ENCODE measurements at places on chromosomes 6 and 20.

DNA sequence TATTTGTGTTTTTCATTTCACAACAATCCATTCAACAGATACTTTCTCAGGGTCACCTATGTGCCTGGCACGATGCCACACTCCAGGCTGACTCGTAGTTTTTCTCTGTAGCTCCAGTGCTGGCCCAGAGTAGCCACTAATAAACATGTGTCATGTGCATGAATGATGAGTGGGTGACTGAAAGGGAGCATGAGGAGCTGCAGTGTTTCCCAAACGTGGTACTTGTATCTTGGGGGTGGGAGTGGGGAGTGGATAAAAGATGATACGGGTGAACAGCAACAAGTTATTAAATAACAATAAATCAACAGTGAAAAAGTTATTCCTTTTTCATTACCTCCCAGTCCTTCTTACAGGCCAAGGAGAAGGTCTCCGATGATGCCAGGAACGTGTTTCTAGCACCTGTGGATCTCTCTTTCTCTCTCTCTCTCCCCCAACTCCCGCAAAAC lies 17.1 kb downstream of the SRXN1 start:
- DNase-seq: no peak

- DNase-seq: no peak
Measured at GRCh38 chr6:137247724-137248123, 28.5 kb upstream of the IFNGR1 start.

DNA sequence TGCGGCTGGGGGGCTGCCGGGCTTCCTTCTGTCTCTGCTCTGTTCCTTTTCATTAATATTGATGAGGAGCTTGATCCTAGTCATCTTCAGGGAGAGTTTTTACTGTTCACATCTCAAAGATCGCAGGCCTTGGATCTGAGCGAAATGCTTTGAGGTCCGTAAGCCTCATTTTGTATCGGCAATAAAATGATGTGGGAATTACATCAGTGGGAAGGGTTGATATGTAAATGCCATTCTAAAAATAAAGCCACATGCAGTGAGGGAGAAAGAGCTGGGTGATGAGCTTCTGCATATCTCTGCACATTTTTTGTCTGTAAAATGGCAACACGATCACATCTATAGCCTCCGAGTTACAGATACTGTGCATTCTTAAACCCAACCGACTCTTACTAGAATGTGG lies 24.9 kb downstream of the CDH26 start:
- no peak for DNase-seq

DNA sequence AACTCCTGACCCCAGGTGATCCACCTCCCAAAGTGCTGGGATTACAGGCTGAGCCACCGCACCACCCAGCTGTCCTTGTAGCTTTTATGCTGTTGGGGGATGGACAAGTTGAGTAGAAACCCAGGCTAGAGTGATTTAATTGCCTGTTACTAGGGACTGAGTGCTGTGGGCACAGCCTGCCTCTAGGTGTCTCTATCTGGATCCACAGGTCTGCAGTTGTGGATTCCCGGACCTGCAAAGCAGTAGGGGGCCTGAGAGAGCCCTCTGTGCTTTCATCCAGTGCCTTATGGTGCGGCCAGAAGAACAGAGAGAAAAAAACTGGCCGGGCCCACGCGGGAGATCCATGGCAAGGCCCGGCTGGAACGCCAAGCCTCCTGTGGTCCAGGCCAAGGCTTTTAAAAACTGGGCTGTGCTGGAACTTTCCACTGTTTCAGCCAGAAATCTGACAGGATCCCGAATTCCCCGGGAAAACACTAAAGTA lies 5.2 kb downstream of the SIRPA start:
- no peak for DNase-seq

GRCh38 chr6:52641826-52642225 lies 29.1 kb upstream of the TMEM14A start:
- DNase-seq: no peak

DNA sequence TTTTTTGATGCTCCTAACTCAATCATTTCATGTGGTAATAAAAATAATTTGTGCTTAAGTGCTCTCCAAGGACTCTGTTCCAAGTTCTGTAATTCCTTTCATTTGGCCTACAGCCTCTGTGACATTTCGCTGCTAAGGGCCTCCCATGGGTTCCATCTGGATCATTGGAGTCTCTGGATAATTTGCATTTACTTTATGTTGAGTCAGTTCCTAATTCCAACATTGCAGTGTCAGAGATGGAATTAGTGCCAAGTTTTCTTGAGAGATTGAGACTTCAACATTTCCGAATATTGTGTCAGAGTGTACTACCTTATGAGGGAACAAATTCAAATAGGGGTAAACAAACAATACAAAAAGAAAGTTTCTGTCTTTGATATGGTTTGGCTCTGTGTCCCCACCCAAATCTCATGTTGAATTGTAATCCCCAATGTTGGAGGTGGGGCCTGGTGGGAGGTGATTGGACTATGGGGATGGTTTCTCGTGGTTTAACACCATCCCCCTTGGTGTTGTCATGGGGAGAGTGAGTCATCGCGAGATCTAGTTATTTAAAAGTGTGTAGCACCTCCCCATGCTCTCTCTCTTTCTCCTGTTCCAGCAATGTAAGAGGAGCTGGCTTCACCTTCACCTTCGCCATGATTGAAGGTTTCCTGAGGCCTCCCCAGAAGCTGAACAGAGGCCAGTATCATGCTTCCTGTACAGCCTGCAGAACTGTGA lies 244.1 kb upstream of the TBX18 start:
- no peak for DNase-seq

DNA sequence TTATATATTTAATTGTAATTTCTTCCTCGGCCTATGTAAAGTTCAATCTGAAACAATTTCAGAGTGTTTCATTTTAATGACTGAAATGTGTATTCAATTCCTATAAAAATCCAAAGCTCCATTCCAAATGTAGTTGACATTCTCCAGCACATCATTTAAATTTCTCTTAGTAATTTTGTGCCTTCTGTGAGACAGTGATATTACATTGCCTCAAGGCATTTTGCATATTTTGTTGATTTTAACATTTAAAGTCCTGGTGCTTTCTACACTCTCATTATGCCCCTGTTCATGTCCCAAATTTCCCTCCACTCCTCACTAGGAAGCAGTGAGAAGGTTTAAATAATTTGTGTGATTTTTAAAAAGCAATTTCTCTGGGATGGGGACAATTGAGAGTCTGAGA lies 34.1 kb upstream of the THEMIS start:
- DNase-seq: no peak

DNA sequence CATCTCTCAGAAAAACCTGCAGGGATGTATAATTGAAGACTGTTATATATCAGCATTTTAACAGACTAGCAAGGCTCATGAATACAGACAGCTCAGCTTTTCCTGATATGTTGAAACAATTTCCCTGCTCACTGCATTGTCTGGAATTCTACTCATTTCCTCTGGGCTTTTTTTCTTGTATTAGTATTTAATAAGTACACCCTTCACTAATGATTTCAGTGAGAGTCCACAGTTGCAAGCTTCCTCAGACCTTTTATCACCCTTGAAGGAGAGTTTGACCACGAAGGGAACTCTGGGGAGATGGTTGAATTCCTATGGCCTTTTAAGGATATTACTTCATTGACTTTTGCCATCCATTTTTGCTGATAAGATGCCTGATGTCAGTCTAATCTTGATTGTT lies 248.7 kb downstream of the ADGB start:
- DNase-seq: no peak

- DNase-seq: no peak
Measured at GRCh38 chr6:144897441-144897921, 612.3 kb downstream of the UTRN start.

DNA sequence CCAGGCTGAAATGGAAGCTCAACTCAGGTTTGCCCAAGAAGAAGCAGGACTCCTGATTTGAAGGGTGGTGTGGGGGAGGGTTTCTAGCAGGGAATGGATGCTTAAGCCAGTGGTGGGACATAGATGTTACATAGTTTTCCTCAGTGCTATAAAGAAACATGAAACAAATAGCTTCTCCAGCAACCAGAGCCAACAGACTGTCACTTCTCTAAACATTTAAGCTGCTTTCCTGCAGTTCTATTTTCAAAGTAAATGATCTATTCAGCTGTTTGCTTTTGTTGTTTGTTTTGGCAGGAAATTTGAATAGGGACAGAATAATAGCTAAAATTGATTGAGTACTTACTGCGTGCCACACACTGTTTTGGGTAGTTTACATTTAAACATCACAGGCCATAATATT lies 169.0 kb downstream of the UST start:
- no peak for DNase-seq

DNA sequence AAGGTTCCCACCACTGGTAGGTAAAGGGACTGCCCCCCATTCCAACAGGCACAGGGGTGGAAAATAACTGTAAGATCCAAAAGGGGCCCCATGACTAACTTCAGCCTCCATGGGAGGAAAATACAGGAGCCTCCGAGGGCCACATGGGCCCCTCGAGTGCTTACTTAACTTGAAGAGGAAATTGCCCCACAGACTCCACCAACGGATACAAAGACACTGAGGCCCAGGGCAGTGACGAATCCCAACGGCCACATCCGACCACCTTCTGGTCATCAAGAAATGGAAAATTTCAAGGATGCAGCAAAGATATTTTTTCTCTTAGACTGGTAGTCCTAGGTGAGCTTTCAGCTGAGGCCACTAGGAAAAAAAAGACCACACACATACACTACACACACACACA lies 116.0 kb upstream of the MRPS10 start:
- no peak for DNase-seq

DNA sequence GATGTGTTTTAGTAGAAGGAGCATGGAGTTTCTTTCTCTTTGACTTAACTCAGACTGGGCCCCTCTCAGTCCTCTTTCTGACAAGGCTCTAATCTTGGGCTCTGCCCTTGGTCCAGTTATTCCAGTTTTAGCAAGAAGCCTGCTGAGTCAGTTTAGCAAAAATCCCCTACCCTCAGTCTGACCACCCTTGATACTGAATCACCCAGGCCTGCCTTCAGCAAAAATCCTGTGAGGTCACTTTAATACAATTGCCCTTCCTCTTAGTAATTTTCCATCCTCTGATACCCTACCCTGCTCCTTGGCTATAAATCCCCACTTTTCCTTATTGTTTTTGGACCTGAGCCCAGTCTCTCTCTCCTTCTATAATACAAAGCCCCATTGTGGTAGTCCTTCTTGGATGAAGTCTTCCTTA lies 326.7 kb upstream of the NOX3 start:
- DNase-seq: no peak

GRCh38 chr20:40470445-40471260 lies 218.4 kb downstream of the MAFB start:
- no peak for DNase-seq

DNA sequence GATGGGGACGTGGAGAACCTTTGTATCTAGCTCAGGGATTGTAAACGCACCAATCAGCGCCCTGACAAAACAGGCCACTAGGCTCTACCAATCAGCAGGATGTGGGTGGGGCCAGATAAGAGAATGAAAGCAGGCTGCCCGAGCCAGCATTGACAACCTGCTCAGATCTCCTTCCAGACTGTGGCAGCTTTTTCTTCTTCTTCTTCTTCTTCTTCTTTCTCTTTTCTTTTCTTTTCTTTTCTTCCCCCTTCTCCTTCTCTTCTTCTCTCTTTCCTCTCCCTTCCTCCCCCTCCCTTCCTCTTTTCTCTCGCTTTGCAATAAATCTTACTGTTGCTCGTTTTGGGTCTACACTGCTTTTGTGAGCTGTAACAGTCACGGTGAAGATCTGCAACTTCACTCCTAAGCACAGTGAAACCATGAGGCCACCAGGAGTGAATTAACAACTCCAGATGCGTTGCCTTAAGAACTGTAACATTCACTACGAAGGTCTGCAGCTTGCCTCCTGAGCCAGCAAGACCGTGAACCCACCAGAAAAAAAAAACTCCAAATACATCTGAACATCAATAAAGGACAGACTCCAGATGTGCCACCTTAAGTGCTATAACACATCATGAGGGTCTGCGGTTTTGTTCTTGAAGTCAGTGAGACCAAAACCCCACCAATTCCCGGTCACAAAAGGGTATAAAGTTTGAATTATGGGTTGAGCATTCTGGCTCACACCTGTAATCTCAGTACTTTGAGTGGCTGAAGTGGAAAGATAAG lies 19.6 kb upstream of the SERPINB1 start:
- DNase-seq: no peak

DNA sequence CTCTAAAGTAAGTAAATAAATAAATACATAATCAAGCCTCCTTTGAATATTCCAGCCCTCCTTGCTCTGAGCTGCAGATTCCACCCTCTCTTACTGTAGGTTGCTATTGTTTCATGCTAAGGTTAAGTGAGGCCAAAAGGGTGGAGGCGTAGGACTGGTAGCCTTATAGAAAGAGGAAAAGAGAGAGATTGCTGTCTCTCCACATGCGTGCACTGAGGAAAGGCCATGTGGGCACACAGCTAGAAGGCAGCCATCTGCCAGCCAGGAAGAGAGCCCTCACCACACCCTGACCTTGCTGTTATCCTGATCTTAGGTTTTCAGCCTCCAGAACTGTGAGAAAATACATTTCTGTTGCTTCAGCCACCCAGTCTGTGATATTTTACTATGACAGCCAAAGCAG lies 87.4 kb upstream of the SHLD1 start:
- DNase-seq: no peak

DNA sequence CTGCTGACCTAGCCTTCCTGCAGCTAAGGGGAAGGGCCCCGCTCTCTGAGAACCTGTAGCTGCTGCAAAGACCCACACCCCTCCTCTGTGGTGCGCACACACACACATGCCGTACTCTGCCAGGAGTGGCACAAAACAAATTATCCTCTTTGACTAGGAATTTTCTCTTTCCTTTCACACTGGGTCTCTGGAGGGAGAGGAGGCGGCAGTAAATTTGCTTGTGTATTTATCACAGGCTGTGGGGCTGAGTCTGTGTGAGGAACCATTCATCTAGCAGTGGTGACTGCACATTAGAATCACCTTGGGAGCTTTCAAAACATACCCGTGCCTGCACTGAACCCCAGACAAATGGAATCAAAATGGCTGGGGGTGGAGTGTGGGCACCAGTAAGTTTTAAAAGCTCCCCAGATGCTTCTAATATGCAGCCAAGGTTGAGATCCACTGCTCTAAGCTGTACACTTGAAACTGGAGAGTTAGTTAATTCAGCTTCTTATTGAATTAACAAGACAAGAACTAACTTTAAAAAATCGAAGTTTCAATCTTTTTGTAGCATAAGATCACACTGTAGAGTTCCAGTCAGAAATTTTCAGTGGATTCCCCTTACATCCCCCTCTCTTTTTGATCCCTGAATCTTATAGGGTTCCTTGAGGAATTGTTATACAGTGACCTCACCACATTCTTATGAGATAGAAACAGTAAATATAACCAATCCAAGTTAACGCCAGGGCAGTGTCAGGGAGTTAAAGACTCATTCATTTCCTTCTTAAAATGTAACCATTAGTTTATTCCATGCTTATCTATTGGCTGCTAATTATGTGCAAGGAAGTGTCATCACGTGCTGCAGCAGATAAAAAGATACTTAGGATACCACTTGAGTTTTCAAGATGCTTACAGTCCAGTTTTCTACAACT lies 29.8 kb upstream of the GMDS start:
- no peak for DNase-seq

DNA sequence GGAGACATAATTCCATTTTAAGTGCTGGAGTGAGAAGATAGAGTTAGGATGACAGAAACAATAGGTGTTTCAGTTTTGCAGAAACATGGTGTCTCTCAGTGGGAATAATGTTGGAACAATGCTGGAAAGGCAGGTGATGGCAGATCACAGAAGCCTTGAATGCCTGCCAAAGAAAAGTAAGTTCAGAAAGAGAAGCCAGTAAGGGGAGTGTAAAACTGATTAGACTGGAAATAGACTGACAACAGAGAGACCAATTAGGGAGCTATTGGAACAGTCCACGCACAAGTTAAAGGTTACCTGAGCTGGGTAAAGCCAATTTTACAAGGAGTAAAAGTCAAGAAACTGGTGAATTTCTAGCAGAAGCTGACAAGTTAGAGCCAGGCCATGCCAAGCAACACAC lies 142.9 kb downstream of the TFAP2A start:
- no peak for DNase-seq

All from stimulated activated CD4-positive, alpha-beta T cell treated with anti-CD3 and anti-CD28 coated beads, Interleukin-2, amount 100 ng/mL, for 48 hours (primary cell).